Ascending aorta (tissue), 2 donors: ENCODE measurements at places on chromosomes 6 and 20.
A peak's percentile ranks its signal among the peaks of the same experiment; 100 is the strongest.

GRCh38 chr20:37389844-37390275, 43.9 kb downstream of the SRC start:
- peaks cover 7% of the 10 kb centered on the region for H3K4me1 ChIP-seq
- no peaks in the 10 kb centered on the region for H3K27me3 ChIP-seq
- H3K4me3 ChIP-seq: no peak overlapping the region
- DNase-seq: no peak
- H3K36me3 ChIP-seq: peaks cover 31% of the 10 kb centered on the region

GRCh38 chr6:149421132-149421531, 21.1 kb downstream of the SUMO4 start:
- peaks cover 4% of the 10 kb centered on the region for H3K4me1 ChIP-seq
- DNase-seq: no peak
- H3K27ac ChIP-seq: no peak overlapping the region
- no peak overlapping the region for H3K4me3 ChIP-seq
- no peaks in the 10 kb centered on the region for H3K36me3 ChIP-seq

DNA sequence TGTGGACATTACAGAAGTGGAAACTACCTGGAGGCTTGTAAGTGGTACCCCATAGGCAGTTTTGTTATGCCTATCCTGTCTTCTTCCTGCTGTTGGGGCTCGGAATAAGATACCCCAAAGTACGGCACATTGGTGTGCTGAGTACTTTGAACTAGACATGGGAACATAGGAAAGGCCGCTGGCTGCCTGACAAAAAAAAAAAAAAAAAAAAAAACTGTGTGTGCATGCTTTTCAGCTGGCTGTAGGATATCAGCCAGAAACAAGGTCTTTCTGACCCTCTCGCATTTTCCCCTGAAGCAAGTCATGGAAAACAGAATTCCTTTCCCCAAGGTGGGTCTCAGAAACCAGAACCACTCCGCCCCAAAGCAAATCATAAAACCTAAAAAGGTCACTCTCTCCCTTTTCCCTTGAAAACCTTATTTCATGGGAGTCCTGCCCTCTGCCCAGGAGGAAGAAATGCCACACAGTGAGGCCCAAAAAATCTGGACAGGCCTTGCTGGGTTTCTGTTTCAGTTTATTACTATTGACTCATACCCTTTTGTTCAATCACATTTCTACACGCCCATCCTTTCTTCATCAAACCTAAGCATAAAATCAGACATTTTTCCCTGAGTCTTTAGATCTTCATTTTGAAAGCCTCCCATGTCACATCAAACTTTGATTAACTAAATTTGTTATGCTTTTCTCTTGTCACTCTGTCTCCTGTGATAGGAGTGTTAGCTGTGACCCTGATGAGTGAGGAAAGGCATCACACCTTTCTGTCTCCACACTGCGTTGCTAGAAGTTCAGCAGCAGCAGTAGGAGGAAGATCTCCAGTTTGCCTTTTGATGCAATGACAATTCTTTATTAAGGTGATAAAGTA, 17.2 kb downstream of the SLC2A12 start:
- no peak overlapping the region for H3K4me3 ChIP-seq
- H3K36me3 ChIP-seq: no peaks in the 10 kb centered on the region
- no peak overlapping the region for H3K27ac ChIP-seq
- no peak for DNase-seq

DNA sequence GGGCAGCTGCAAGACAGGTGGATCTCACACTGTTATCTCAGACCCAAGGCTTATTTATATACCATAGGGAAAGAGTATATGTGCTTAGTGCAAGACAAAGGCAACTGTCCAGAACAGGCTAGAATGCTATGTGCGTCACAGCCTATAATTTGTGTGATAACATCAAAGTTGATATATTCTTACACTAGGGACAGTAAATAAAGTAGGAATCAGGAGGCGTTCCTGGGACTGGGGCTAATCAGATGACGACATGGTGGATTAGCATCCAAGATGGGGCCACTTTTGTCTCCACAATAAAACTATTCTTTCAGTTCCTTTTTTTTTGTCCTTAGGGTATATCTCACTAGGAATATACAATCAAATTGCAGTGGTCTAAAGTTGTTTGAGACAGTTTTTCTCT, 54.9 kb upstream of the IER3 start:
- DNase-seq: no peak
- H3K27ac ChIP-seq: no peak overlapping the region
- H3K4me1 ChIP-seq: peaks cover 6% of the 10 kb centered on the region
- no peak overlapping the region for H3K4me3 ChIP-seq
- H3K27me3 ChIP-seq: no peaks in the 10 kb centered on the region

DNA sequence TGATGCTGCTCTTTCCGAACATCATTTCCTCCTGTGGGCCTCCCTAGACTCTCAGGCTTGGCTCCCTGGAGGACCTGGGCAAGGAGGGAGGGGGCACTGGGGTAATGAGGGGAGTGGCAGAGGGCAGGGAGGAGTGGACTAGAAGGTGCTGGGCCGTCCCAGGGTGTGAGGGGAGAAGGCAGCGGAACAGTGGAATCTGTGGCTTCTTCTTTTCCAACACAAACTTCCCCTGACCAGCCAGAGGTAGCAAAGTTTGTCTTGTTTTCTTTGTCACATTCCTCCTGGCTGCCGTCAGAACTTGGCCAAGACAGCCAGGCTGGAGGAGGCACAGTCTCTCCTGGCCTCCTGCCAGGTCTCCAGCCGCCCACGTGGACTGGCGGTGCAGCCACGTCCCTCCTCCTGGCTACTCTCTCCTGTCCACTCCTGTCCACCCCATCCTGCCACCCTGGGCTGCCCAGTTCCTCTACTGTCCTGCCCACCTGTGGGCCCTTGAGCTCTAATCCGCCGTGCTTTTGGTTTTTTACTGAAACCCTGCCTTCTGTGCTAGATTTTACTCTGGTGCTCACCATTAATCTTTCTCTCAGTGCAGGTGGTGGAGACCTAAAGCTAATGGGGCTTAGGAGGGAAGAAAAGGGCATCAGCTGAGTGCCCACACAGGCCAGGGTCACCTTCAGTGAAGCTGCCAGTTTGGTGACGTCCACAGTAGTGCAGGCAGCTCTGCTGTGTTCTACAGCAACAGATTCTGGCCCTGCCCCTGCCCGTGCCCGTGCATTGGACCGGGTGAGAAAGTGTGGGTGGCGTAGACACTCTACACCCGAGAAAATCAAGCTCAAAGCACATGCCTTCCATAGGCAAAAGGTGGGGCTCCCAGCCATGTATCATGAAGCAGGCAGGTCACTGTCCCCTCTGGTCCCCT, 2.8 kb upstream of the CDSN start:
- peak overlapping the region; percentile 48 for H3K27ac ChIP-seq
- H3K27me3 ChIP-seq: no peaks in the 10 kb centered on the region
- no peak overlapping the region for H3K4me3 ChIP-seq
- H3K4me1 ChIP-seq: peaks cover 12% of the 10 kb centered on the region

- DNase-seq: no peak
- H3K4me3 ChIP-seq: no peak overlapping the region
- H3K4me1 ChIP-seq: no peaks in the 10 kb centered on the region
- no peaks in the 10 kb centered on the region for H3K36me3 ChIP-seq
- no peaks in the 10 kb centered on the region for H3K27me3 ChIP-seq
Observed at GRCh38 chr6:13146442-13146841, 181.9 kb downstream of the TBC1D7 start.

- H3K4me3 ChIP-seq: no peak overlapping the region
- DNase-seq: no peak
- no peaks in the 10 kb centered on the region for H3K27me3 ChIP-seq
- no peaks in the 10 kb centered on the region for H3K36me3 ChIP-seq
Observed at GRCh38 chr6:130752267-130752666, 74.9 kb upstream of the SMLR1 start.

DNA sequence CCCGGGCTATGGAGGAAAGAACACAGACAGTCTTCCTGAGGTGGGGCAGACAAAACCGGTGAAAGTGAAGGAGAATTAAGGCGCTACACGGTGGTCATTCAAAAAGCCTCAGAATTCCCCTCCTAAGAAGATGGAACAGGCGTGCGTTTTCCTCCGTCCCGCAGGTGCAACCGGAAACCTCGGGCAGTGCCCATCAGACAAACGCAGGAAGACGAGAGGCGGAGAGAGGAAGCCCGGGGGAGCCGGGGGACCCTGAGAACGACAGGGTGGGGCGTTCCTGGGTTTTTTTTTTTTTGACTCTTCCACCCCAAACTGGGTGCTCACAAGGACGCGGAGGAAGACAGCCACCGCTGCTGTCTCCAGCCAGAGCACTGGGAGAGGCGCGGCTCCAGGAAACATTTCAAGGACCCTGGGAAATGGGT, 25.4 kb downstream of the TTLL2 start:
- DNase-seq: no peak
- H3K27ac ChIP-seq: no peak overlapping the region
- H3K4me3 ChIP-seq: peak overlapping the region; percentile 70
- no peaks in the 10 kb centered on the region for H3K36me3 ChIP-seq

DNA sequence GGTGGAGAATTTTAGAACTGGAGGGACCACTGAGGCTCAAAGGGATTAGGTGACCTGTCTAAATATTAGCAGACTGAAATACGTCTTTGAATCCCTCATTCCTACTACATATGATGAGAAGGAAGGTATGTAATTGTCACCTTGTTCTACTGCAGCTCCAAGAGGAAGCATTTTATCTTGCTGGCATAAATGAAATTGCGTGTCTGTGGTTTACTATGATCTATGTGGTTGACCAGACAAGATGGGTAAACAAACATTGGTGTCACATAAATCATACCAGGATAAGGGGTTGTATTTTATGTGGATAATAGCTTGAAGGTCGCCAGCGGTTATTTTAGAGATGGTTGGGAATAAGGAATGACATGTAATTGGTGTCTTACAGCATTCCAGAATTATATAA, 78.2 kb downstream of the LAMA4 start:
- H3K27me3 ChIP-seq: no peaks in the 10 kb centered on the region
- no peak for DNase-seq
- no peaks in the 10 kb centered on the region for H3K4me1 ChIP-seq
- H3K36me3 ChIP-seq: peaks cover 6% of the 10 kb centered on the region
- H3K27ac ChIP-seq: no peak overlapping the region

GRCh38 chr20:24739746-24740145, 209.3 kb upstream of the CST7 start:
- no peak overlapping the region for H3K27ac ChIP-seq
- H3K4me3 ChIP-seq: no peak overlapping the region
- no peaks in the 10 kb centered on the region for H3K36me3 ChIP-seq

- no peak for DNase-seq
- no peaks in the 10 kb centered on the region for H3K27me3 ChIP-seq
- H3K36me3 ChIP-seq: no peaks in the 10 kb centered on the region
Observed at GRCh38 chr6:90442366-90442765, 144.5 kb downstream of the MAP3K7 start.

DNA sequence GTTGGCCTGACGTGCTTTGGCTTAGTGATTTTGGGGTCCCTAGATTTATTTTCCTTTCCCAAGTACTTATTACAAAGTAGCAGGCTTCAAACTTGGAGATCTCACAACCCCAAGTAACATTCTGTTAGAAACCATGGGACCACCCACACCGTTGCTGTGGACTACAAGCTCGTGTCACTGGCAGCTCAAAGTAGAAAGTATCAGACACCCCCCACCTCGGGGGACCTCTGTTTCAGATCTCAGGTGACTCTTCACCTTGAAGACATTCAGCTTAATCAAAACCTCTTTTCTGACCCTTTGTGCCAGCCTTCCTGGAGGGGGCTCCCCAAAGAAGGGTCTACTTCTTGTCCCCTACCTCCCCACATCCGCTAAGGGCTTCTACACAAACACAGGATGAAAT, 15.7 kb upstream of the MYT1 start:
- H3K4me1 ChIP-seq: no peaks in the 10 kb centered on the region
- no peak for DNase-seq
- H3K27ac ChIP-seq: no peak overlapping the region
- no peaks in the 10 kb centered on the region for H3K36me3 ChIP-seq

GRCh38 chr20:7985916-7986315, 33.6 kb downstream of the TMX4 start:
- no peaks in the 10 kb centered on the region for H3K27me3 ChIP-seq
- H3K36me3 ChIP-seq: peaks cover 52% of the 10 kb centered on the region
- H3K4me3 ChIP-seq: no peak overlapping the region
- DNase-seq: no peak
- no peaks in the 10 kb centered on the region for H3K4me1 ChIP-seq

GRCh38 chr6:44278774-44279697, 8.8 kb downstream of the TMEM151B start:
- H3K27me3 ChIP-seq: peaks cover 7% of the 10 kb centered on the region
- no peaks in the 10 kb centered on the region for H3K36me3 ChIP-seq
- no peak overlapping the region for H3K4me3 ChIP-seq
- H3K27ac ChIP-seq: no peak overlapping the region
- DNase-seq: no peak
- H3K4me1 ChIP-seq: no peaks in the 10 kb centered on the region

DNA sequence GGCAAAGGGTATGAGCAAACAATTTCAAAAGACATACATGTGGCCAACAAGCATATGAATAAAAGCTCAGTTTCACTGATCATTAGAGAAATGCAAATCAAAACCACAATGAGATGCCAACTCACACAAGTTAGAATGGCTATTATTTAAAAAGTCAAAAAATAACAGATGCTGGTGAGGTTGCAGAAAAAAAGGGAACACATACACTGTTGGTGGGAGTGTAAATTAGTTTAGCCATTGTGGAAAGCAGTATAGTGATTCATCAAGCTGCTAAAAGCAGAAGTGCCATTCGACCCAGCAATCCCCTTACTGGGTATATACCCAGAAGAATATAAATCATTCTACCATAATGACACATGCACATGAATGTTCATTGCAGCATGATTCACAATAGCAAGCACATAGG, 6.7 kb upstream of the KHDC1L start:
- H3K36me3 ChIP-seq: no peaks in the 10 kb centered on the region
- H3K4me1 ChIP-seq: no peaks in the 10 kb centered on the region
- DNase-seq: no peak
- H3K27ac ChIP-seq: no peak overlapping the region
- H3K27me3 ChIP-seq: no peaks in the 10 kb centered on the region

DNA sequence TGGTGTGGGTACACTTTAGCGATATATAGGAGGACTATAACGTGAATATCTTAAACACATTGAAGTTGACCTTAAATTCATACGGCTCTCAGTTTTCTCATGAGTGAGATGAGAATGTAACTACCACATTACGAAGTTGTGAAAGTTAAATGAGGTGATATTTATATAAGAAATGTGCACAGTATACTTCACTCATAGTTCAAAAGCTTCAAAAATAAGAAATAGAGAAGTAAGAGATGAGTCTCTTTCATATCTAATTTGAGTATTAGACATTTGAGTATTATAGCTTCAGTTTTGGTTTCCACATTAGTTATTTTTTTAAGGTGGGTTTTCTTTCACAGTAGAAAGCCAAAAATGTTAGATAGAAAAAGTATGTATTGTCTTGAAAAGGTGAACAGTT, 183.3 kb downstream of the NKAIN2 start:
- no peak overlapping the region for H3K27ac ChIP-seq
- H3K36me3 ChIP-seq: no peaks in the 10 kb centered on the region
- H3K27me3 ChIP-seq: no peaks in the 10 kb centered on the region

GRCh38 chr20:31708736-31709534, 13.7 kb downstream of the BCL2L1 start:
- no peaks in the 10 kb centered on the region for H3K27me3 ChIP-seq
- H3K36me3 ChIP-seq: peaks cover 18% of the 10 kb centered on the region
- peak overlapping the region; percentile 95 for H3K27ac ChIP-seq
- DNase-seq: no peak

GRCh38 chr6:56843476-56844349, 111.2 kb upstream of the BEND6 start:
- no peaks in the 10 kb centered on the region for H3K36me3 ChIP-seq
- peak overlapping the region; percentile 93 for H3K27ac ChIP-seq
- H3K27me3 ChIP-seq: no peaks in the 10 kb centered on the region

GRCh38 chr6:162538643-162539064, 188.9 kb downstream of the PRKN start:
- H3K36me3 ChIP-seq: no peaks in the 10 kb centered on the region
- no peaks in the 10 kb centered on the region for H3K27me3 ChIP-seq
- H3K27ac ChIP-seq: no peak overlapping the region
- H3K4me3 ChIP-seq: no peak overlapping the region
